ENCODE measurements at places on chromosomes 12 and 14. TPM values are rescaled to one million over a fixed set of nuclear protein-coding genes. Genes with fewer than 3 reads are reported as not detected.

ASCL1 gene
- polyA plus RNA-seq = 1.9 TPM

FAR2 gene
- 10.3 TPM for polyA plus RNA-seq

KRT85 gene
- polyA plus RNA-seq = not detected

FAM222A gene
- polyA plus RNA-seq = 11.7 TPM

LPAR5 gene
- polyA plus RNA-seq = 2.2 TPM

BATF gene
- 0.64 TPM for polyA plus RNA-seq

FITM1 gene
- 25.7 TPM for polyA plus RNA-seq

SERPINA6 gene
- polyA plus RNA-seq = 0.09 TPM

GMFB gene
- polyA plus RNA-seq = 21.2 TPM

KRT74 gene
- polyA plus RNA-seq = not detected

ALX1 gene
- polyA plus RNA-seq = not detected

ITFG2 gene
- polyA plus RNA-seq = 63.0 TPM

C3AR1 gene
- polyA plus RNA-seq = 9.3 TPM

DICER1 gene
- polyA plus RNA-seq = 22.8 TPM

CCDC38 gene
- polyA plus RNA-seq = 0.72 TPM
